Suppressor macrophage treated with lipopolysaccharide for 1 hour (primary cell): ENCODE measurements at places on chromosomes 16 and 17.

- DNase-seq = no peak
Observed at GRCh38 chr17:82474223-82475010, 15.9 kb downstream of the NARF start.

GRCh38 chr17:40597556-40598300 lies 32.5 kb upstream of the CCR7 start:
- DNase-seq = no peak

DNA sequence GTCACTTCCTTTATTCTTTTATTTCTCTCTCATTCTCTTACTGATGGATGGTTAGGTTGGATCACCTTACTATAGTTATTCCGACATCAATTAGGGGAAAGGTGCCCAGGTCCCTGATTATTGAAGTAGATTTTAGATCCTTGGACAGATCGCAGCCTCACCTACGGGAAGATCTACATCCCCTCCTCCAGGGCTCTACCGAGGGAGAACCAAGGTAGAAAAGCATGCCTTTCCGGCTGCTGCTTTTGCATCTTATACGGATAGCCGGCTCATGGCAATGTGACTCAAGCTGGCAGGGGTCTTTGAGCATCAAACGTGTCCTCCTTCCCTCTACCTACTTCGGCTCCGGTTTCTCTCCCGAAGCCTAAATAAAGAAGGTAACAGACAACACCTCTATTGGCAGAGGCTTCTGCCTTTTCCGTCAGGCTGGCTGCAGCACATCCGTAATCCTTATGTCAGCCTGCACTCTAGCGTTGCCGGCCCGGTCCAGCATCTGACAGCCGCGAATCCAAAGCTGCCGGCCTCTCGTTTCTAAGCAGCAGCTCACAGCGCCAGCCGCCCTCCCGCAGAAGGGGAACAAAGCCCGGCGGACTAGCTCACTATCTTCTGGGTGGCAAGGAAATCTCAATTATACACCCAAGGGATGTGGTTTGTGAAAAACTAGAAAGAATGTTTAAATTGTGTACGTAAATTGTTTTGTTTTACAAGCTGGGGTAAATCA lies 46.9 kb downstream of the IRX6 start:
- peak; percentile 74 for DNase-seq

GRCh38 chr17:67054011-67054591 lies 9.7 kb downstream of the CACNG1 start:
- no peak for DNase-seq

GRCh38 chr16:20803561-20804214 lies 2.6 kb downstream of the ERI2 start:
- no peak for DNase-seq

DNA sequence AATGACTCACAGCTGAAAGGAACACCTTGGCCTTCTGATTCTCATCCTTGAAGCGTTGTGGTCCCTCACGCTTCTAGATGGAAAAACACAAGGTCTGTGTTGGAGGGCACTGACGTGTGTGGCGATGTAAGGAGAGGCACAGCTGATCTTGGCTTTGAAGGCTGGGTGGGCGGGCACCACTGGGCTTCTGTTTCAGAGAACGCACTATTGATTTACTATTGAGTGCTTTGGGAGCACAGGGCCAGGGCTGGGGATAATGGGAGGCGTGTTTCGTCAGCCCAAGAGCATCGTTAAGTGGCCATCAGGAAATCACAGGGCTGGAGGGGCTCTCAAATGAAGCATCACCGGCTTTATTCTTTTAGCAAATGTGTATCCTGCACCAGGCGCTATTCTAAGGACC lies 70.7 kb downstream of the CMIP start:
- DNase-seq = no peak
